ENCODE measurements at places on chromosomes 13 and 19.

- DNase-seq: no peak
Measured at GRCh38 chr13:28854657-28855056, 34.5 kb downstream of the MTUS2 start.

- no peak for DNase-seq
Measured at GRCh38 chr19:28021259-28022185, 1191.4 kb downstream of the UQCRFS1 start.

GRCh38 chr13:45226024-45226423 lies 25.2 kb upstream of the KCTD4 start:
- no peak for DNase-seq

DNA sequence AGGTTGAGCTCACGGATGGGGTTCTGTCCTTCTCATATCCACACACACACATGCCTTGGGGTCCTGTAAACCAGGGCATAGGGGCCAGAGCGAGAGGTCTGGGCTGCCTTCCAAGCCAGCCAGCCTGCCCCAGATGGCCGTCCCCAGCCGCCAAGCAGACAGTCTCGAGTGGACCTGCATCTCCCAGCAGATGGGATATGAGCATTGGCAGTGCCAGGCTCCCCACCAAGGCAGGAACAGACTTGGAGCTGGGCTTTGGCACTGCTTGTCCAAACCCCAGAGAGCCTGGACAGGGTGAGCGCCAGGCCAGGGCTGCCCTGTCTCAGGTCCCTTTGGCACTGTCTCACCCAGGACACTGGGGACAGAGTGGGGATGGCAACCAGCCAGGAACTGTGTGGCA lies 130.4 kb downstream of the DPF1 start:
- DNase-seq: no peak

DNA sequence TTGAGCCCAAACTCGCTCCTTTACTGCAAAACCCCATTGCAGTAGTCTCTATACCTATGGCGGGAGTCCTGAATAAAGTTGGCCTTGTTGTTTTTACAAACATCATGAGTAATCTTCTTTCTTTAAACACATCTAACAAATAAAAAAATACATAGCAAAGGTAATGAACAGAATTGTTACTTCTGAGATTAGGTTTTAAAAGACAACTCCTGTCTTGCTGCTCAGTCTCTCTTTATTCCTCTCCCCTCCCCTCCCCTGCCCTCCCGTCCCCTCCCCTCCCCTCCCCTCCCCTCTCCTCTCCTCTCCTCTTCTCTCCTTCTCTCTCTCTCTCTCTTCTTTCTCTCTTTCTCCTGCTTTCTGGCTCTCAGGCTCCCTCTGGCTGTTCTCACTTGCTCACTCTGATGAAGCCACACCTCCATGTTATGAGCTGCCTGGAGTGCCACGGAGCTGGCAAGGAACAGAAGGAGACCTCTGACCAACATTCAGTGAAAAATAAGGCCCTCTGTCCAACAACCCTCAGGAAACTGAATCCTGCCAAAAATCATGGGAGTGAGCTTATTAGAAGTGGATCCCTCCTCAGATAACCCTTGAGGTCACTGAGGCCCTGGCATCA lies 300.7 kb upstream of the MIR17HG start:
- DNase-seq: no peak

DNA sequence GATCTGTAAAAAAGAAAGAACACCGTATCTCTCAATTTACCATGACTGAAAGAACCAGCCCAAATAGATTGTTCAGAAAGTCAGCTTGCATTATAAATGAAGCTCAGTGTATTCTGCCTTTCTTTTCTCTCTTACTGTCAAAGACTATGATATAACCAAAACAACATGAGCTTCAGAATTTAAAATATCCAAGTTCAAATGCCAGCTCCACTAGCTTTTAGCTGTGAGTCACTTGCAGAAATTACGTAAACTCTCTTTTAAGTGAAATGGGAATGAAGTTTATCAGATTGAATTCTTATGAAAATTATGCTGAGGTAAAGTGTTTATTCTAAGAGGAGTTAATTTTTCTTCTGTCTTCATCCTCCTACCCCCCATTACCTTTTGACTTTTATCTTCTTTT lies 20.0 kb upstream of the POSTN start:
- no peak for DNase-seq

GRCh38 chr19:33268162-33268991 lies 34.0 kb downstream of the CEBPA start:
- DNase-seq: no peak

GRCh38 chr13:52447815-52448552 lies 2.5 kb downstream of the VPS36 start:
- no peak for DNase-seq

GRCh38 chr13:44218501-44219240 lies 155.0 kb upstream of the SERP2 start:
- DNase-seq: no peak

- DNase-seq: no peak
Measured at GRCh38 chr19:51094696-51095279, 12.1 kb upstream of the KLK14 start.

DNA sequence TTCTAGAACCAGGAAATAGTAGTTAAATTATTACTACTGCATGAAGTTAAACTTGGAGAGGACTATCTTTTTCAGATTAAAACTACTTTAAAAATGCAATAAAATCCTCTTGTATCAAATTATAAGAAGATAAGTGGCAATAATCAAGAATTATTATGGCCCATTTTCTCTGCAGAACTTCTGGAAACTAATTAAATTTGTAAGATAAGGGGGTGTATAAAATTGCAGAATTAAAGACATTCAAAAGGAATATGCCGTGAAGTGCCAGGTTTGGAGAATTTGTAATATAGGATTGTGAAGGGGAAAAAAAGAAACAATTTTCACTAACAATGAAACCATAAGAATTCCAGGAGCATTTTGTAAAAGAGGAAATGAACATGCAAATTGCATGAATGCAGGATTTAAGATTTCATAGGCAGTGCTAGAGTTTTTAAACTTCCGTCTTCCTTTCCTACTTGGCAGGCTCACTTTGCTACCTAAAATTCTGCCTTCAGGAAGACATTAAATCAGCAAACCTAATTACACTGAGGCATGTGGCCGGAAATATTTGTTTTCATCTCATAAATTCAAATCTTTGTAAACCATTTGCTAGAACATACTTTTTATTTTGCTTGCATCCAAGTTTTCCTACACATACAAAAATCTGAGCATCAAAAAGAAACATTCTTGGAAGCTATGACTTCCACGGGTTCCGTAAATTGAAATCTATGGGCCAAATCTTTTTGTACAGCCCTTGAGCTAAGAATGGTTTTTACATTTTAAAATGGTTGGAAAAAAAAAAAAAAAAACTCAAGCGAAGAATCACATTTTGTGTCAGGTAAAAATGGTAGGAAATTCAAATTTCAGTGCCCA lies 166.9 kb downstream of the DCLK1 start:
- no peak for DNase-seq

DNA sequence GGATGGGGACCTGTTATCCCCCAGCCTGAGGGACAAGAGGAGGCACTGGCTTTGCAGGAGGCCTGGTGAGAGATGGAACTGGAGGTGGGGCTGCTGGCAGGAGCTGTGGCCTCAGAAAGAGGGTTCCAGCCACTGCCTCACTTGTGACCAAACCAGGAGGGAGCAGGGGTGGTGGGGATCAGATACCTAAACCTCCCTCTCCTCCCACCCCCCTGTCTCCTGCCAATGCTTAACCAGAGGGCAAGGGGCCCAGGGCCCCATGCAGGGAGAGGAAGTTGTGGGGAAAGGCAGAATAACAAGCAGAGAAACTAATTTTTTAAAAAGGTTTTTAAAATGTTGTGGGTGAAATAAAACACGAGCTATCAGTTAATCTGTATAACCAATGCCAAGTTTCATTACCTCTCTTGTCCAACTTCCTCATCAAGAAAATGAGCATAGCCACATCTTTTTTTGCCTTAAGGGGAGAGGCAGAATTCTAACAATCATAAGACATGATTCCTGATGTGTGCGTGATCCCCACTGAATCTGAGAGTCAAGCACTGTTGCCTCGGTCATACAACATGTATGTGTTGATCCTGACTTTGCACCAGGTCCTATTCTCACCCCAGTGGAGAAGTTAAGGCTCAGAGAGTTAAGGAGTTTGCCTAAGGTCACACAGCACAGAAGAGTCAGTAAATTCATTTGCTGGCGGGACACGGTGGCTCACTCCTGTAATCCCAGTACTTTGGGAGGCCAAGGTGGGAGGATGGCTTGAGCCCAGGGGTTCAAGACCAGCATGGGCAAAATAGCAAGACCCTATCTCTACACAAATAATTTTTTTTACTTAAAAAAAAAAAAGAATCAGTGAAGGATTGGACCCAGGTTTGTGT lies 12.9 kb downstream of the FXYD5 start:
- no peak for DNase-seq

DNA sequence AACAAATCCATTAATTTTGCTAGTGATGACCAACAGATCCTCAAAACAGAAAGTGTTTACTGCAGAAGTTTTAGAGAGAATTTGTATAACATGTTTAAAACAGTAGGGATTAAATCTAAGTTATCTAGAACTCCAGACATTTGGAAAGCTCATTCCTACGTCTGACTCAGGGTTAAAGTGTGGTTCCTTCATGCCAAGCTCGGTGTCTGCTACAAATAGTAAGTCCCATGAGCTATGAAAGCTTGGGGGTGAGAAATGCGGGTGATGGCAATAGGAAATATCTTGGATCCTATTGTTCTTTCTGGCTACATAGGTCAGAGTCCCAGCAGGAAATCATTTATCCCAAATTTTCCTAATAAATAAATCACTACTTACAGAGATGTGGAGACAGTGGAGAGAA lies 867.1 kb downstream of the UQCRFS1 start:
- DNase-seq: no peak

GRCh38 chr13:112431734-112432133 lies 55.6 kb downstream of the SPACA7 start:
- DNase-seq: no peak

DNA sequence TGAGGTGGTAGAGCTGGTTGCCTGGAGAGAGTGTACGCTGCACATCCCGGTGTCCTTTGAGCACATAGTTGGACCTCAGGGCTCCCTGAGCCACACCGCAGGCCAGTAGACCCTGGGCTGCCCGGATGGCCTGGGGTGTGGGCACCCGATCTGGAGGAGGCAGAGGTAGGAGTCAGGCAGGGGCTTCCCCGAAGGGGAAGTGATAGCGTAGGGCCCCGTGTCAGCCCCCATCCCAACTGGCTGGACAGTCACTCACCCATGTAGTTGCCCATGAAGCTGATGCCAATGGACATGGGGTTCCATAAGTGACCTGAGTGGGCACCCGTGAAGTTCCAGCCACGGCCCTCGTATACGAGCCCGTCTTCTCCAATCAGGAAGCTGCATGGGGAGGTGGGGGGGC lies 3.6 kb downstream of the PGLYRP1 start:
- no peak for DNase-seq

- no peak for DNase-seq
Measured at GRCh38 chr13:45852494-45852893, 941 bp upstream of the SIAH3 start.

DNA sequence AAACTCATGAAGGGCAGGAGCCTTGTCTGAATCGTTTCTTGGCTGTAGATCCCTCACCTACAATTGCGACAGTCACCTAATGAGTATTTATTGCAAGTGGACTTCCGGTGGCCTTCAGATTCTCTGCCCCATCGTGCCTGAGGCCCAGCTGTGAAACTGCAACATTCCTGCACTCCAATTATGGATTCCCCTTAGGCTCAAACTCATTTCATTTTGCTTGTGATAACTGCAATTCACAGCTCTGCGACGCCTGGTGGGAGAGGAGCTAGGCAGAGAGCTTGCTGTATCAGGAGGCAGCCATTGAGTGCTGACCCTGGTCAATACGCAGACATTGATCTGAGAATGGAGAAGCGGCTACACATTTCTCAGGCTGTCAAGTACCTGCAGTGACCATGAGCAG lies 59.0 kb downstream of the CCDC70 start:
- DNase-seq: no peak

DNA sequence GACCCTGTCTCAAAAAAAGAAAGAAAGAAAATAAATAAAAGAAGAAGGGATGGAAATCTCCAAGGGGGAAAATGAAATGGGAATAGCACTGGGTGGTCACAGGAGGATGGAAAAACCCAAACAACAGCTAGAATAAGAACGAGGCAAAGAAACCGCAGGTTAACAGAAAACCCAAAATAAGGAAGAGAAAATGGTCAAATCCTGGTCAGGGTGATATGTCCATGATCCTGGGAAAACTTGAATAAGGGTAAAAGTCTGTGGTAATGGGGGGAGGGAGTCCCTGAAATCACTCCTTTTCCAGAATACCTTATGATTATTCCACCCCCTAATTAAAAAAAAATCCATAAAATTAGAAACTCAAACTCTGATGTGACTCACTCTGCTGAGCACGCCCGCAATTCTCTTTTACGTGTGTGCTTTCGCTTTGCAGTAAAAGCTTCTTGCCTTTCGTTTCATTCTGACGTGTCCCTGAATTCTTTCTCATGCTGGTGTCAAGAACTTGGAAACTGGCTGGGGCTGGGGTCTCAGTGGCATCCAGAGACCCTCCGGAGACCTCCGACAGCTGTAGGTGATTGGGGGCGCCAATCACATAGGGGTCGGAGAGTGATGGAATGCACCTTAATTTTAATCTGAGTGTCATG lies 4.3 kb upstream of the NAXD start:
- no peak for DNase-seq

DNA sequence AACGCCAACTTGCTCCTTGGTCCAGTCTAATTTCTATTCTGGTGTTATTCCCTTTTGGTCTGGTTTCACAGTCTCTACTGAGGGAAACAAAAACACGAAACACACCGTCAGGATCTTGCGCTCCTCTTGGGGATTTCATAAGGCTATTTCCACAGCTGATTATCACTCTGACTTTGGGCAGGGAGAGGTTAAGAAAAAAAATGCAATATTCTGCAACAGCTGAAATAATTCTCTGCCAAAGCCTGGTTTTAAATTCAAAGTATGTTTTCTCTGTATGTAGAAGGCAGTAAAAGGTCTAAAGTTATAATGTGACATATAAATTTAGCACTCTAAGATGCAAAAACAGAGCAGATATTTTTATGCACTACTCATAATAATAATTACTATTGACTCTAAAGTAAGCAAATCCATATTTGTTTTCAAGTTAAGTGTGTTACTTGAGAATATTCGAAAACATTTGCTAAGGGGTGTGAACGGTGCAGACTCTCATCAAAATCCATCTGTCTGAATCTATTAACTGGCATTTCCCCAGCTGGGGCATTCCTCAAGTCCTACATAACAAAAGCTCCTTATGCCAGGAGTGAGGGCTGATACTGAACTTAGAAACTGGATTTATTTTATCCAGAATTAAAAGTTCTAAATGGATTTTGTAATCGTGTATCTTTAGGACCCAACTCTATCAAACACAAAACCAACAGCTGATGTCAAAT lies 38.4 kb upstream of the STARD13 start:
- DNase-seq: no peak

DNA sequence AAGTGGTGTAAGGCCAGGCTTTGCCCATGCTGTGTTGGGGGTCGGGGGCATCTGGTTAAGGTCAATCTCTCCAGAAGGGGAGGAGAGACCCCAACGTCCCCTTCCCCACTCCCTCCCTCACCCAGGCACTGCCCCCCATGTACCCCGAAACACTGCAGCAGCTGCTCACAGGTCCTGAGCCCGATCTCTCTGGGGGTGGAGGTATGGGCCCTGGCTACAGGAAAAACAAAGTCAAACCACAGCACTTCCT lies 10.2 kb downstream of the CAPN12 start:
- DNase-seq: no peak
